CD8-positive, alpha-beta memory T cell (primary cell): ENCODE measurements at places on chromosomes 11 and 22.

DNA sequence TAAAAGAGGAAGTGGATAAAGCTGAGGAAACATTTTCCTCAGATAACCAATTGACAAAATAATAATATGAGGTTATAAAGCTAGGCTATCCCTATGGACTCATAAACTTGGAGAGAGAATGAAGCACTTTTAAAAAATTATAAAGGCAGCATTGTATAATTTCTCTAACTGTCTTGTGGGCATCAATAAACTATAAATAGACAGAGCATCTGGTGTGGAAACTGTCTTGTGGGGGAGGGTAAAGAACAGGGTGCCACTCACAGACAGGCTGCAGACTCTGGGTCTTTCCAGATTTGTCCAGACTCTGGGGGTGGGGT, 333.5 kb downstream of the BUD13 start:
- no peak for DNase-seq

- no peak for DNase-seq
Measured at GRCh38 chr11:78248191-78248590, 59.5 kb downstream of the USP35 start.

- DNase-seq = no peak
Measured at GRCh38 chr11:119734788-119735187, 5.8 kb upstream of the NECTIN1 start.

GRCh38 chr22:50456026-50456425, 18.8 kb downstream of the SBF1 start:
- DNase-seq = no peak

DNA sequence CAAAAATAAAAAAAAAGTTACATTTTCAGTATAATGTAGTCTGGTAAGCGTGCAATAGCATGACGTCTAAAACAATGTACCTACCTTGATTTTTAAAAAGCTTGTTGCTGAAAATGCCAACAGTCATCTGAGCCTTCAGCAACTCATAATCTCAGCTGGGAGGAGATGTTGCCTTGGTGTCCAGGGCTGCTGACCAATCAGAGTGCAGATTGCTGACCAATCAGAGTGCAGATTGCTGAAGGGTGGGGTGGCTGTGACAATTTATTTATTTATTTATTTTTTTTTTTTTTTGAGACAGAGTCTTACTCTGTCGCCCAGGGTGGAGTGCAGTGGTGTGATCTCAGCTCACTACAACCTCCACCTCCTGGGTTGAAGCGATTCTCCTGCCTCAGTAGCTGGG, 17.8 kb downstream of the ZBED4 start:
- no peak for DNase-seq

DNA sequence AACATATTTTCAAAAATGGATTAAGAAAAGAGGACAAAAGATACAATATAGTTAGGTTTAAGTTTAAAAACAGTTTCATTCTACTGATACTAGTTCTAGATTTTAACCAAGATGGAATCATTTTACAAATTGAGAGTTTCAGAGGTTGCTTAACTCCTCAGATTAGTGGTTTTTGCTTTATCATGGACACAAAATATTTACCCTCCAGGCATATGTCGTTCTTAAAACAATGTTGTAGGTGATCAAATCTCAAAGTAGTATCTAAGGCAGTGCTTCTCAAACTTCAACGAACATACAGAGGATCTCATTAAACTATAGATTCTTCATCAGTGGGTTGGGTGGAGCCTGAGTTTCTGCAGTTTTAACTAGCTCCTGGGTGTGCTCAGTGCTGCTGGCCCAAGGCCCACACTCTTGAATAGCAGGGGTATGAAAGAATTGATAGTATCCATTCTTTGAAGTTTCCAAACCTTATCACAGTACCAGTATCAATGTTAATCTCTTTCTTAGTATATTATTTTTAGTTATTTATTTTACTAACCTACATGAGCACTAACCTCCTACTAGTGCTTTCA, 48.0 kb downstream of the YAP1 start:
- DNase-seq = no peak

- DNase-seq = no peak
Measured at GRCh38 chr11:76609736-76610370, 60.7 kb downstream of the LRRC32 start.

GRCh38 chr11:119100246-119100970, 1.2 kb downstream of the DPAGT1 start:
- DNase-seq = no peak
